Hepatocyte (in vitro differentiated cells): ENCODE measurements at places on chromosomes 1 and 21. TPM values are rescaled to one million over a fixed set of nuclear protein-coding genes. Genes with fewer than 3 reads are reported as not detected.

GRCh38 chr1:198316546-198317100, 159.8 kb downstream of the NEK7 start:
- no peaks in the 10 kb centered on the region for H3K36me3 ChIP-seq
- DNase-seq: no peak
- no peak overlapping the region for H3K27ac ChIP-seq
- no peaks in the 10 kb centered on the region for H3K4me1 ChIP-seq
- no peak overlapping the region for H3K4me3 ChIP-seq
- no peaks in the 10 kb centered on the region for H3K27me3 ChIP-seq

FAM76A gene
- polyA plus RNA-seq: 1.8 and 3.5 TPM in 2 replicates

GRCh38 chr1:62539028-62539447, 58.3 kb upstream of the ANGPTL3 start:
- H3K36me3 ChIP-seq: no peaks in the 10 kb centered on the region
- no peak overlapping the region for H3K4me3 ChIP-seq
- no peaks in the 10 kb centered on the region for H3K4me1 ChIP-seq
- DNase-seq: no peak
- H3K27ac ChIP-seq: no peak overlapping the region

DNA sequence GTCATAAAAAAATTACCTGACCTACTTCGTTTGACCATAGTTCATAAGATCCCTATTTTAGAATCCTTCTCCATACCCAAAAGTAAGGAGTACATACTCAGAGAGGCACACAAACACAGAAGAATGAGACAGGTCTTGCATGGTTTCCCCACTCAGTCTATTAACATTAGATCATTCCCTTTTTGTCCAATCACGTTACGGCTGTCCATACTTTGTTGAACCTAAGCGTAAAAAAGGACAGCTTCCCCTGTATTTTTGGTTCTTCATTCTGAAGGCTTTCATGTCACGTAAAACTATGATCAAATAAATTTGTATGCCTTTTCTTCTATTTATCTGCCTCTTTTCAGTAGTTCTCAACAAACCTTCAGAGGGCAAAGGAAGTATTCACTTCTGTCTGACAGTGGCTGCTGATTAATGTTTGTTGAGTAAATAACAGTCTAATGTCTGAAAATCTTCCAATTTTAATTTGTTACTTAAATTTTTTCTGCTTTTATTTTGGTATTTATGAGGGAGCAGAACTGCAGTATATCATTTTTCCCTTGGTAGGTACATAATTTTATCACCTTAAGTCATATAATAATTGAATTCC, 16.4 kb downstream of the PKN2 start:
- H3K27ac ChIP-seq: no peak overlapping the region
- DNase-seq: no peak
- no peaks in the 10 kb centered on the region for H3K36me3 ChIP-seq
- no peak overlapping the region for H3K4me3 ChIP-seq

- H3K4me1 ChIP-seq: no peaks in the 10 kb centered on the region
- H3K27ac ChIP-seq: no peak overlapping the region
- no peaks in the 10 kb centered on the region for H3K27me3 ChIP-seq
- no peaks in the 10 kb centered on the region for H3K36me3 ChIP-seq
- no peak overlapping the region for H3K4me3 ChIP-seq
These were observed 4.1 kb downstream of the SAMSN1 start for GRCh38 chr21:14541841-14542490.

TINAGL1 gene
- 64.4 and 69.4 TPM in 2 replicates for polyA plus RNA-seq

GRCh38 chr1:30758785-30759380, 1.3 kb upstream of the LAPTM5 start:
- no peak overlapping the region for H3K4me3 ChIP-seq
- H3K27me3 ChIP-seq: no peaks in the 10 kb centered on the region
- no peak overlapping the region for H3K27ac ChIP-seq
- no peak for DNase-seq
- H3K36me3 ChIP-seq: no peaks in the 10 kb centered on the region

GRCh38 chr1:15460708-15461095, 4.2 kb downstream of the CELA2A start:
- no peak overlapping the region for H3K27ac ChIP-seq
- no peaks in the 10 kb centered on the region for H3K4me1 ChIP-seq
- H3K4me3 ChIP-seq: no peak overlapping the region
- no peak for DNase-seq

TNFSF4 gene
- 0.80 and 1.9 TPM in 2 replicates for polyA plus RNA-seq

NES gene
- 3.6 and 4.8 TPM in 2 replicates for polyA plus RNA-seq

DNA sequence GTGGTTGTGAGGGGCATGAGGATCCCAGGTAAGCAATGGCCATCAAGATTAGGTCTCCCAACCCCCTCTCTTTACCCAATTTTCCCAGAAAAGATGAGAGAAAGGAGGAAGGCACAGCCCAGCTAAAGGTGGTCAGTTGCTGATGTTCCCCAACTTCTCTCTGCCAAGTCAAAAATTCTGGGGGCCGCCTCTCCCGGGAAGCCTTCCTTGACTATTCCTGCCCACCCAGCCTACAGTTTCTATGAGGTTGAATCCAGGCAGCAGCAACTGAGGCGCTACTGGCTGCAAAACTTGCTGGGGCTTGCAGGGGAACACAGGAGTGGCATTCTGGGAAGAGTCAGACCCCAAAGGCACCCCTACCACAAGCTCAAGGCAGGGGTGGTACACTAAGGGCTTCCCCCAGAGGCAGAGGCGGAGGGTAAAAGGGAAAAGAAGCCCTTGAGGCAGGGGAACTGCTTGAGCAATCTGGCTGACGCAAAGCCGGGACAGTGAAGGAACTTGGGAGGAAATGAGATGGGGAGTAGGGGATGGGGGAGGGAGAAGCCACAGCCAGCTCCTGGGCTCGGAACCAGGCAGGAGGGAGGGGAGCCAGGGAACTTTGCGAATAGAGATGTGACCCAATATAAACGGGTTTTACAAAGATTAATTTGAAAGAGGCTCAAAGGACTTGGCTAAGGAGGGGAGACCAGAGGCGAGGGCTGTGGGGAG, 31.2 kb downstream of the SDC3 start:
- no peak overlapping the region for H3K4me3 ChIP-seq
- H3K27me3 ChIP-seq: no peaks in the 10 kb centered on the region
- peaks cover 11% of the 10 kb centered on the region for H3K4me1 ChIP-seq
- no peak overlapping the region for H3K27ac ChIP-seq

S100A5 gene
- 0.54 and 1.0 TPM in 2 replicates for polyA plus RNA-seq
